Left lung (tissue), 14 donors: ENCODE measurements at places on chromosomes 2 and 18. TPM values are rescaled to one million over a fixed set of nuclear protein-coding genes. Genes with fewer than 3 reads are reported as not detected.

- no peaks in the 10 kb centered on the region for H3K27me3 ChIP-seq
- H3K4me3 ChIP-seq = no peak overlapping the region
- peaks cover 6% of the 10 kb centered on the region for H3K4me1 ChIP-seq
- H3K27ac ChIP-seq = no peak overlapping the region
- H3K36me3 ChIP-seq = no peaks in the 10 kb centered on the region
These were observed 56.9 kb upstream of the HAAO start for GRCh38 chr2:42849311-42849710.

DNA sequence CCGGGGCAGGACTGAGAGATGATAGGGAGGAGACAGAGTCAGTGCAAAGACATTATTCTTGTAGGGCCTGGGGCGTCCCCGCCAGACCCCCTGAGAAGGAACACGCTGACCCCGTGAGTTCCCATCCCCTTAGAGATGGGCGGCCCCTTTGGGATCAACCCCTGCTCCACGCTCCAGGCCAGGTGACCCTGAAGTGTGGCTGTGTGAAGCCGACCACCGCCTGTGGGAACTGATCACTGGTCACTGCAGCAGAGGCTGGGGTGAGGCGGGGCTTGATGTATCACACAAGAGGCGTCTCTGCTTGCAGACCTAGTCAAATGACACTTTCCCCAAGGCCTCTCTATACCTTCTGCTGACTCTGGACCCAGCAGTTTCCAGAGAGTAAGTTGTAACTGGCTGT is 157.4 kb upstream of the TWIST2 start:
- H3K27me3 ChIP-seq = no peaks in the 10 kb centered on the region
- no peak for DNase-seq
- H3K4me3 ChIP-seq = no peak overlapping the region
- no peaks in the 10 kb centered on the region for H3K36me3 ChIP-seq

DNA sequence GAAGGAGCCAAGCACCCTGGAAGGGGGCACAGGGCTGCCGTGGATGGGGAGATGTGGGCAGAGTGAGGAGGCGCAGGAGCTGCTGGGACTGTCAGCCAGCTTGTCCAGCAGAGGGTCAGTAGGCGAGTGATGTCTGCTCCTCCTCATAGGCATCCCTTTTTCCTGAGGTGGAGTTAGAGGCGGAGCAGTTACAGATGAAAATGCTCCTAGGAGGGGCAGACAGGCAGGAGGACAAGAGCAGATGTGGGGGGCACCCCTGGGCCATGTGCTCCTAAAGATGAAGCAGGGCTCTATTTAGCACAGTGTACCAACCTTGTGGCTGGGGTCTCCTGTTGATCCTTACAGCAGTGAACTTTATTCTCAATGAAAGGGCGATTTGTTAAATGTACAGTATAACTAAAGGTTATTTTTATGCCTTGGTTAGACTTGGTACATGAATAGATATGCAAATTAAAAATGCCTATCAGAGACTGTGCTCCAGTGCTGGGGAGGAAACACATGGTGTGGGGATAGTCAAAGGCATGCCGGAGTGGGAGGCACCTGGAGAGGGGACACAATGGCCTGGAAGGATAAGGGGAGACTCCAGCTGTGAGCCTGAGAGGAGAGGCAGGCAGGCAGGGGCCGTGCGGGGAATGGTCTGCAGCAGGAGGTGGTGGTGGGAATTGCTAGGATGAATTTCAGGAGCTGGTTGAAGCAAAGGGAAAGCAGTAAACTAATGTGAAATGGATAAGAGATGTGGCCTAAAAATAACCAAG is 175.3 kb downstream of the CLIP4 start:
- H3K27me3 ChIP-seq = no peaks in the 10 kb centered on the region
- H3K4me3 ChIP-seq = no peak overlapping the region

DNA sequence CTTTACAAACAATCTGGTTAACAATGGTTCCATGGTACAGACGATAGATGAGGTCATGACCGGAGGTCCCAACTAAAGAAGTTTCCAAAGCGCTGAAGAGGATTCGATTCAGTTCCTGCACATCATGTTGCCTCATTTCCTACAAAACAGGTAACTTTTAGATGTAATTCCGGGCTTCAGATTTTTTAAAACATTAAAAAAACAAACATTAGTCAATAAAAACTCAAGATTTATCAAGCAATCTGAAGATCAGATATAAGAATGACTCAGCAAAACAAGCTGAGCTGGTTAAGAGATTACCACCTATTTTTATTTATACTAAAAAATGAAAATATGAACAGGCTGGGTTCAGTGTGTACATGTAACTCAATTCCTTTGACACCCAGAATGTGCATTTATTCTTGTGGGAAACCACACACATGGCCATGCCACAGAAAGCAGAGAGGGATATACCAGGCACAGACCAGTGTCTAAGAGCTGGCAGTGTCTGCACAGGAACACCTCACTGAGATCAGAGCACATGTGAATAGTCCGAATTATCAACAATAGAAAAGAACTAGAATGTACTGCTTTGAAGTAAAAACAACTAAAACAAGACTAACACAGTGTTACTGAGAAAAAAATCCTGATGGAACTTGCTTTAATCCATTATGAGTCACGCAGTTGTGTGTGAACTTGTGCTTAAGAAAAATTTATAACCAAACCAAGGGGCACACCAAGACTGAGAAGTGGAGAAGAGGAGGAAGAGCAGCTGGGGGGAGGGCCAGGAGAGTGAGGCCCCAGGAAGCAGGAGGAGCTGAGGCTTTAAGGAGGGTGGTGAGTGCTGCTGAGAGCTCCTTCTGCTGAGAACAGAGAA is 9.5 kb downstream of the USP40 start:
- no peak for DNase-seq
- H3K27ac ChIP-seq = no peak overlapping the region
- H3K4me1 ChIP-seq = peaks cover 7% of the 10 kb centered on the region

Gene SLC9A2
- 0.58 TPM for total RNA-seq

GRCh38 chr2:227383686-227384085 is 4.1 kb downstream of the SCYGR1 start:
- no peaks in the 10 kb centered on the region for H3K36me3 ChIP-seq
- H3K27me3 ChIP-seq = peaks cover 4% of the 10 kb centered on the region
- H3K4me3 ChIP-seq = no peak overlapping the region
- H3K27ac ChIP-seq = no peak overlapping the region
- DNase-seq = no peak
- H3K4me1 ChIP-seq = peaks cover 25% of the 10 kb centered on the region

DNA sequence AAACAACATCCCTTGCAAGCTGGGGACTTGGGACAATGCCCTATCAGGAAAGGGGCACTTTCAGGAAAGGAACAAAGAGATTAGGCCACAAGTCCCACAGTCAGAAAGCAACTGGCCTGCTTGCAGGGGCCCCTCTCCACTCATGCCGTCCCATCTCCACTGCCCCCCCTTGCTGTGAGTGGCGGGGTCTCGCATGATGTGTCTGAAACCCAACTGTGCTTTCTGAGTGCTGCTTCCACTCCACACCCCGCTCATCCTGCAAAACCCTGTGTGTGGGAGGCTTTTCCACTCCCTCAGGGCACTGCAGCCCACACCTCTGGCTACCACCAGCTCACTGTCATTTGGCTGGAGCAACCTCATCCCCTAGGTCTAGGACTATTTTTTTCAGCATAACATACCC is 7.9 kb downstream of the HS6ST1 start:
- H3K36me3 ChIP-seq = peaks cover 6% of the 10 kb centered on the region
- H3K4me1 ChIP-seq = peaks cover 53% of the 10 kb centered on the region
- H3K4me3 ChIP-seq = no peak overlapping the region
